ENCODE measurements at places on chromosomes 1 and 21.

DNA sequence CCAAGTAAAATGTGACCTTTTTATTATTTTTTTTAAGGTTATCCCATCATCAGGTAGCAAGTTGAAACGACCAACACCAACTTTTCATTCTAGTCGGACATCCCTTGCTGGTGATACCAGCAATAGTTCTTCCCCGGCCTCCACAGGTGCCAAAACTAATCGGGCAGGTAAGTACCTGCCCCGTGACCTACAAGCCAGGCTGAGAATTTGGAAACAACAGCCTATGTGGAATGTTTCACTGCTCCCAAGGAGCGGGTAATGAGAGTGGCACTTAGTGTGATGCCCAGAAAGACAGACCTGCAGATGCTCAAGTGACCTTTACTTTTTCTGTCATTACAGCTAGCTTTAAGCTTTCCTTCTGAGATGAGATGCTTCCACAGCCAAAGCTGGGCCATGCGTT is 6.9 kb upstream of the BMP8A start:
- DNase-seq, result no peak
- H3K27ac ChIP-seq, result no peak overlapping the region
- no peak overlapping the region for H3K4me3 ChIP-seq
- H3K4me1 ChIP-seq, result peaks cover 2% of the 10 kb centered on the region
- H3K27me3 ChIP-seq, result peaks cover 2% of the 10 kb centered on the region

GRCh38 chr1:5997316-5997715 is 5.1 kb upstream of the NPHP4 start:
- no peaks in the 10 kb centered on the region for H3K4me1 ChIP-seq
- H3K4me3 ChIP-seq, result no peak overlapping the region
- H3K27me3 ChIP-seq, result peaks cover 19% of the 10 kb centered on the region

GRCh38 chr1:67850611-67851075 is 17.4 kb upstream of the GNG12 start:
- no peak for DNase-seq
- H3K36me3 ChIP-seq, result no peaks in the 10 kb centered on the region
- peaks cover 6% of the 10 kb centered on the region for H3K27me3 ChIP-seq
- no peaks in the 10 kb centered on the region for H3K4me1 ChIP-seq

- no peak for DNase-seq
- H3K4me3 ChIP-seq, result no peak overlapping the region
- H3K27ac ChIP-seq, result no peak overlapping the region
- no peaks in the 10 kb centered on the region for H3K36me3 ChIP-seq
Observed at GRCh38 chr21:37341254-37341960, 25.2 kb upstream of the DYRK1A start.

- no peak overlapping the region for H3K27ac ChIP-seq
- H3K4me1 ChIP-seq, result peaks cover 36% of the 10 kb centered on the region
- no peaks in the 10 kb centered on the region for H3K27me3 ChIP-seq
- no peak for DNase-seq
- H3K36me3 ChIP-seq, result no peaks in the 10 kb centered on the region
- H3K4me3 ChIP-seq, result no peak overlapping the region
Observed at GRCh38 chr1:56411484-56412180, 167.7 kb downstream of the PLPP3 start.

DNA sequence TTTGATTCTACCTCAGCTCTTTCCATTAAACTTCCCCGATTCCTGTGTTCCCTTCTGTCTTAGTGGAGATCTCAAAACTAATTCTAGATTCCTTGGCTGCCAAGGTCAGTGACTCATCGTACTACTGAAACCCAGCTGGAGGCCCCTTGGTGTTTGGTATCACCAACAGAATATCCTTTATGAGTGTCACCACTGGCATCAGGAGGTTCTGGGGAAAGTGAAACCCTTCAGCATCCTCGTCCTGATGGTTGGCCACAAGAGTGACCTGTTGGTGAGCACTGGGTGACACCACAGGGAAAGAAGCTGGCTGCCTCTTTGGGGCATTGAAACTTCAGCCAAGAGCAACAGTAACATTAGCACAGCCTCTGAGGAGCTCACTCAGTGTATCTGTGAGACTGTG is 9.6 kb downstream of the RAB42 start:
- H3K36me3 ChIP-seq, result no peaks in the 10 kb centered on the region
- no peaks in the 10 kb centered on the region for H3K27me3 ChIP-seq
- no peak overlapping the region for H3K4me3 ChIP-seq
- H3K27ac ChIP-seq, result no peak overlapping the region

DNA sequence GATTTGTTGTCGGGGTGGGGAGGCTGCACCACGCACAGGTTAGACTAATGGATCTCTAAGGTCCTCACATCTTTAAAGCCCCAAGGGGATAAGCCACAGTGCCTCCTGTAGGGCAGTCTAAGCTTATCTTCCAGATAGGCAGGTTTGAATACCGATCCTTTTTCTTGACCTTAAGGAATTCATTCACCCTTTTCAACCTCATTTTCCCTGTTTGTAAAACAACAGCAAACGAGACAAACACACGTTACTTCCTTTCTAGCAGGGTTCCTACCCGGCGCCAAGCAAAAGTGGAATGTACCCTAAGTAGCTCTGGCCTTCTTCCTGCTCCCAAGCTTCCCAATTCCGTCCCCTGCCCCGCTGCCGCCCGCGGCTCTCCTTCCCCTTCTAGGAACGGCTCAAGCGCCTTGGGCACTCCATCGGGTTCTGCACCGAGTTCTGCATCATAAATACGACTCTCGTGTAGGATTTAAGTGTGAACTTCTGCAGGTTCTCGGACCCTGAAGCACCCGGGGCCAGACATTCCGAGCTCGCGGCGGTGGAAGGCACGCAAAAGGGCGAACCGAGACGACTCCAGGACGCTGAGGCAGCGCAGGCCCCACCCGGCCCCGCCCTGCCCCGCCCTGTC is 548 bp upstream of the CDC20 start:
- H3K36me3 ChIP-seq, result peaks cover 13% of the 10 kb centered on the region
- peak overlapping the region; percentile 87 for H3K4me3 ChIP-seq
- H3K27ac ChIP-seq, result peak overlapping the region; percentile 97
- no peak for DNase-seq
- H3K4me1 ChIP-seq, result peaks cover 25% of the 10 kb centered on the region
- no peaks in the 10 kb centered on the region for H3K27me3 ChIP-seq

- H3K27me3 ChIP-seq, result peaks cover 51% of the 10 kb centered on the region
- H3K4me1 ChIP-seq, result peaks cover 1% of the 10 kb centered on the region
- H3K27ac ChIP-seq, result no peak overlapping the region
- no peaks in the 10 kb centered on the region for H3K36me3 ChIP-seq
- no peak overlapping the region for H3K4me3 ChIP-seq
Observed at GRCh38 chr1:202632241-202632640, 78.0 kb downstream of the SYT2 start.

GRCh38 chr21:25965951-25966707 is 204.4 kb downstream of the APP start:
- DNase-seq, result no peak
- H3K27me3 ChIP-seq, result no peaks in the 10 kb centered on the region
- H3K36me3 ChIP-seq, result peaks cover 43% of the 10 kb centered on the region
- peaks cover 6% of the 10 kb centered on the region for H3K4me1 ChIP-seq

GRCh38 chr1:34549199-34549598 is 205.6 kb upstream of the GJB5 start:
- no peak overlapping the region for H3K27ac ChIP-seq
- H3K36me3 ChIP-seq, result no peaks in the 10 kb centered on the region

- H3K27me3 ChIP-seq, result no peaks in the 10 kb centered on the region
- H3K27ac ChIP-seq, result peak overlapping the region; percentile 56
- H3K36me3 ChIP-seq, result peaks cover 2% of the 10 kb centered on the region
- H3K4me3 ChIP-seq, result no peak overlapping the region
- DNase-seq, result no peak
Observed at GRCh38 chr1:150146849-150147542, 2.7 kb upstream of the PLEKHO1 start.

DNA sequence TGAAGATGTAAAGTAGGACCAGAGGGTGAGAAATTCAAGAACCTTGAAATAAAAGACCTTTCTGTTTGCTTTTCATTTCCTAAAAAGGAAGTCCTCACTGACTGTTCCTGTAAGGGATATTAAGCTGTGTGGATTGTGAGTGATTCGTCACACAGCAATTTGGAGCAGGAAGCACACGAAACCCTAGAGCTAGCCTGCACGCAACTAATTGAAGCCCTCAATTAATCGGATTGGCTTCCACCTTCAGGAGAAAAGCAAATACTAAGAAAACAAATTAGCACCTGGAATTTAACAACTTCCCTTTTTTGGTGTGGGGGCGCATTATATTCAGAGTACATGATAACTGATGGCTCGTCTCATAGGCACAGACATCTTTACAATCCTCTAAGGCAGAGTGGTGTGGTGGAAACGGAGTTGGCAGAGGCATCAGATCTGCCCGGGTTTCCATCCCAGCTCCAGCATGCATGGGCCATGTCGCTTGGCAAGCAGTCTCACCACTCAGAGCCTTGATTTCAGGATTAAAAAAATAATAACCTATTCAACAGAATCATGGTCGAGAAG is 95.2 kb downstream of the KCNJ15 start:
- no peak for DNase-seq
- peaks cover 7% of the 10 kb centered on the region for H3K4me1 ChIP-seq
- H3K36me3 ChIP-seq, result no peaks in the 10 kb centered on the region
- H3K27ac ChIP-seq, result no peak overlapping the region
- H3K4me3 ChIP-seq, result no peak overlapping the region

DNA sequence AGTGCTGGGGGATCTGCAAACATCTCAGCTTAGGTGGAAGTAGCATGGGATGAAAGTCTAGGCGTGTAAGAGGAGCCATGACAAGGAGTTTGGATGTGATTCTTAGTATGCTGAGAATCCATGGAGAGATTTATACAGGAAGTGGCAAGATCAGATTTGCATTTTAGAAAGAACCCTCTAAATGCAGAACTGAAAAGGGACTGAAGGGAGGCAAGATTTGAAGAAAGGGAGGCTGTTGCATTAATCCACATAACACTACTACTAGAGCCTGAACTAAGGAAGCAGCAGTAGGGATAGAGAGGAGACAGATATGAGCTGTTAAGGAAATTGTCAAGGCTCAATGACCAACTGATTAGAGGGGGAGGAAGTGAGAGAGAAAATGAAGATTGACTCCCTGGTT is 9.8 kb downstream of the C1orf74 start:
- H3K4me1 ChIP-seq, result no peaks in the 10 kb centered on the region
- H3K36me3 ChIP-seq, result no peaks in the 10 kb centered on the region
- no peak for DNase-seq
- peaks cover 11% of the 10 kb centered on the region for H3K27me3 ChIP-seq

- H3K36me3 ChIP-seq, result no peaks in the 10 kb centered on the region
- H3K27ac ChIP-seq, result no peak overlapping the region
- no peak overlapping the region for H3K4me3 ChIP-seq
- peaks cover 7% of the 10 kb centered on the region for H3K4me1 ChIP-seq
Observed at GRCh38 chr1:155304558-155305063, 3.4 kb upstream of the PKLR start.

GRCh38 chr21:35376406-35377135 is 327.5 kb upstream of the RUNX1 start:
- H3K36me3 ChIP-seq, result no peaks in the 10 kb centered on the region
- H3K4me3 ChIP-seq, result no peak overlapping the region
- no peak for DNase-seq
- peaks cover 11% of the 10 kb centered on the region for H3K4me1 ChIP-seq
- H3K27me3 ChIP-seq, result no peaks in the 10 kb centered on the region
- no peak overlapping the region for H3K27ac ChIP-seq

DNA sequence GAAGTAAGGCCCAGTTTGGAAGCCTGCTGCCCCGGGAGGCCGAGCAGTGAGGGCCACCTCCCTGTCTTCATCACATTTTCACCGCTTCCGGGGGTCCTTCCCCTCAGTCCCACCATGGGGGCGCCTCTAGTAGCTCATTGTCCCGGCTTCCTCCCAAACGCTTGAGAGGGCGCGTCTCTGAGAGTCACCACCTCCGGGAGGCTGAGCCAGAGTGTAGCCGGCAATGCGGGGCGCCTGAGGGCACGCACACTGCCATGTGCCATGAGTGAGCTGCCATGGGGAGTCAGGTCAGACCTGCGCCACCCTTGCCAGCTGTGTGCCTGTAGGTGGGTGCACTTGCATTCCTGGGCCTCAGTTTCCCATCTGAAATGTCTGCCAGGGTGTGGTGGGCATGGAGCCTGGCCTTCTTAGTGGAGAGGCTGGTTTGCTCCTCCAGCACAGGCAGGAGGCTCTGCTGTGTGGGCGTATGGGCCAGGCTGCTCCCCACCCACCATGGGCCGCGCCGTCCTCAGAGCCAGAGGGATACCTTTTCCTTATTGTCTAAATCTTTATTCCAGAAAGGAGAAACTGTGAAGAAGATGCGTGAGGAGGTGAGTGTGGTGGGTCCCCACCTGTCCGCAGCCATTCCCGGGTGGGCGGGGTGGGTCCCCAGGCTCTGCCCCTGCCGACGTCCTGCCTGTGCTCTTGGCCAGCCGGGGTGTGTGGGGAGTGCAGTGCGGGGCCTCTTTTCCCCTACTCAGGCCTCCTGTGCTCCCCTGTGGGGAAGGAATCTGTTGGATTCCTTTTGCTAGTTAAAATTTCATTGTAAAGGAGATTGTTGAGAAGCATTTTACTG is 81.3 kb upstream of the COL6A1 start:
- H3K27ac ChIP-seq, result no peak overlapping the region
- no peaks in the 10 kb centered on the region for H3K4me1 ChIP-seq
- DNase-seq, result no peak
- no peak overlapping the region for H3K4me3 ChIP-seq

GRCh38 chr21:39518847-39519210 is 67.1 kb downstream of the SH3BGR start:
- H3K4me1 ChIP-seq, result no peaks in the 10 kb centered on the region
- H3K27ac ChIP-seq, result no peak overlapping the region
- H3K27me3 ChIP-seq, result peaks cover 7% of the 10 kb centered on the region
- no peaks in the 10 kb centered on the region for H3K36me3 ChIP-seq

- no peak overlapping the region for H3K27ac ChIP-seq
- peaks cover 8% of the 10 kb centered on the region for H3K36me3 ChIP-seq
- H3K27me3 ChIP-seq, result no peaks in the 10 kb centered on the region
Observed at GRCh38 chr1:89843273-89844130, 22.7 kb downstream of the LRRC8D start.

GRCh38 chr1:180117764-180118116 is 36.9 kb upstream of the QSOX1 start:
- H3K4me3 ChIP-seq, result no peak overlapping the region
- H3K4me1 ChIP-seq, result peaks cover 2% of the 10 kb centered on the region
- no peak for DNase-seq
- peaks cover 10% of the 10 kb centered on the region for H3K36me3 ChIP-seq
- no peak overlapping the region for H3K27ac ChIP-seq
